ENCODE measurements at places on chromosomes 2 and 18.

DNA sequence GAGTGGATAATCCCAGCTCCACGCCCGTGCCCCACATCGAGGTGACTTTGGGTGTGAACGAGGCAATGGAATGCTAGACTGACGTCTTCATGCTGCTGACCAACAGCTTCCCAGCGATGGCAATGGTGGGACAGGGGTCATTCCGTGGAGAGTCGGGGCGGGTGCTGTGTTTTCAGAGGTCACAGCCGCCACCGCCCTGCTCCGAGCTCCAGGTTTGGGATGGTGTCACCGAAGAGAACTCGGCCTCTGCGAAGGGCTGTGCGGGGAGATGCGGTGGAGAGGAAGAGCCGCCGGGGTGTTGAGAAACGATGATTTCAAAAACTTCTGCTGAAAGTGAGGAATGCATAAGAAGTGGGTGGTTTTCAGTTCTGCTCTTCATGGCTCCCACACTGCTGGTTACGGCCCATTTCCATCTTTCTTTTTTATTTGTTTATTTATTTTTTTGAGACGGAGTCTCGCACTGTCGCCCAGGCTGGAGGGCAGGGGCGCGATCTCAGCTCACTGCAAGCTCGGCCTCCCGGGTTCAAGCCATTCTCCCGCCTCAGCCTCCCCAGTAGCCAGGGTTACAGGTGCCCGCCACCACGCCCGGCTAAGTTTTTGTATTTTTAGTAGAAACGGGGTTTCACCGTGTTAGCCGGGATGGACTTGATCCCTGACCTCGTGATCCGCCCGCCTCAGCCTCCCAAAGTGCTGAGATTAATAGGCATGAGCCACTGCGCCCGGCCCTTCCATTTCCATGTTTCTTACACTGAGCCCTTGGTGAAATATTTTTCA lies 142.6 kb downstream of the RTP5 start:
- no peak for DNase-seq

DNA sequence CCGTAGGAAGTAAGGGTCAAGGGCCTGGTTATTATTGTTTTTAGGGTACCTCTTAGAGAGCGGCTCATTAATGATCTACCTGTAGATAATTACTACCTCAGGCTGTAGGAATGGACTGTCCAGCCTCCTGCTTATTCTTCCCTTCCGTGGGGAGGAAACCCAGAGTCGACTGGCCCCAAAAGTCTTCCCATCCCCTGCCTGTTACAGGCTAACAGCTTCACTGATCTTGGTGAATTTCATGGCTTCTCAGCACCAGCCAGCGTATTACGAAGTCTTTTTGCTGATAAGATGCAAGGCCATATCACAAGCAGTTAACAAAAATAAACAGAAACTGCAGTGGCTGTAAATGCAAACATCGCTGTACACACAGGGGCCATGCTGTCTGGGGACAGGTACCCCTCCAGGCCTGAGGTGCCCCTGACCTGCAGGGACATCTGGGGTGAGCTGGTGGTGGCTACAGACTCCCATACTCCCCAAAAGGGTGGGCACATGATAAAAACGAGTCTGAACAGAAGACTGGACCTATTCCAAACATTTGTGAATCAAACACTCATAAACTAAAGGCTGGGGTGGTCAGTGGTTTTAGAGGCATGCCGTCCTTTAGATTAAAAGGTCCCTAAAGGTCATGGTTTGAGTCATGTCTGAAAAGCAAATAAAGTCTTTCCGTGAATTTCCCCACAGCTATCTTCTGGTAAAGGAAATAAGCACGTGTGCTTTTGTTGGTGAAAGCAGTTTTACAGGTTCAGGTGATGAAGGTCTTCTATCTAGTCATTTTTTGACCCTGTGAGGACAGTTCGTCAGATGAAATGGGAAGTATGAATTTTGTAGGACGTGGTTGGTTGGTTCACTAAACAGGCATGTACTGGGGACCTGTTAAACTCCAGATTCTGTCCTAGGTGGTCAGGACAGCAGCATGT lies 36.7 kb downstream of the TTC39C start:
- DNase-seq: no peak

GRCh38 chr2:190683802-190684201 lies 34.9 kb downstream of the NAB1 start:
- no peak for DNase-seq

- DNase-seq: no peak
These were observed 193.1 kb downstream of the LPIN1 start for GRCh38 chr2:11939523-11939922.

GRCh38 chr2:200463452-200463851 lies 46.4 kb downstream of the KCTD18 start:
- no peak for DNase-seq

DNA sequence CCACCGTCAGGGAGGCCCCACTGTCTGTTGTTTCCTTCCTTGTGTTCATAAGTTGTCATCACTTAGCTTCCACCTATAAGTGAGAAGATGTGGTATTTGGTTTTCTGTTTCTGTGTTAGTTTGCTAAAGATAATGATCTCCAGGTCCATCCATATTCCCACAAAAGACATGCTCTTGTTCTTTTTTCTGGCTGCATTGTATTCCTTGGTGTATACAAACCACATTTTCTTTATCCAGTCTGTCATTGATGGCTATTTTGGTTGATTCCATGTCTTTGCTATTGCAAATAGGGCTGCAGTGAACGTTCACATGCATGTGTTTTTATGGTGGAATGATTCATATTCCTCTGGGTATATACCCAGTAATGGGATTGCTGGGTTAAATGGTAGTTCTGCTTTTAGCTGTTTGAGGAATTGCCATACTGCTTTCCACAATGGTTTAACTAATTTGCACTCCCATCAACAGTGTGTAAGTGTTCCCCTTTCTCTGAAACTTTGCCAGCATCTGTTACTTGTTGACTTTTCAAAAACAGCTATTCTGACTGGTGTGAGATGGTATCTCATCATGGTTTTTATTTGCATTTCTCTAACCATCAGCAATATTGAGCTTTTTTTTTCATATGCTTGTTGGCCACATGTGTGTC lies 156.6 kb upstream of the NOSTRIN start:
- no peak for DNase-seq

GRCh38 chr2:12486205-12487118 lies 230.3 kb upstream of the TRIB2 start:
- no peak for DNase-seq

DNA sequence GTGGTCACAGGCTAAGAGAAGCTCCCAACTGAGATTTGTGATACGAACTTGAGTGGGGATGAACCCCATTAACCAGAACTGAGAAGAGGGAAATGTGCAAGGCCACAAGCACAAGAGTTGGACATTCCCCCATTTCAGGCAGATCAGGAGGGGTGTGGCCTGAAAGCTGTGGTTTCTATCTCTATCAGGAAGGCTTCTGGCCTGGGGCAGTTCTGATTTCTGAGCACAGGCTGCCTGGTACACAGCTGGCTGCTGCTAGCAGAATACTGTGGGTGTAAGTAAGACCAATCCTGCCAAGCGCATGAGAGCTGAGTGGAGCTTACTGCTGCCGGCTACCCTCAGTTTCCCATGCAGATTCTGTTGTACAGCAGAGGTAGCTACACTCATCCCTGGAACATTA lies 484.6 kb downstream of the SATB2 start:
- DNase-seq: no peak

DNA sequence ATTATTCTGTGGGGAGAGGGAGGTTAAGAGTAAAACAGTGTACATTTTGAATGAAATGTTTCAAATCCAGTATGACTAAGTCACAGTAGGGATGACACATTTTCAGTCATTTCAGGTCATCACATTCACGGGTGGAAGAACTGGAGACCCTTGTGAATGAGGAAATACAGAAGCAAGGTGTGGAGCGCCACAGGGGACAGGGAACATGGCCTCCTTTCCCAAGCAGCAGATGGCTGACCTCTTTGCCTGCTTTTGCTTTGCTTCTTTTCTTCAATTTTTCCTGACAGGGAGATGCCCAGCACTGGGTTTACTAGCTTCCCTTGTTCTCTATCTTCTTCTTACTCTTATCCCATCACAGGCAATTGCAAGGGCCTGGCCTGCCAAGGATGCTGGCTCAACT lies 278.9 kb upstream of the DLGAP1 start:
- no peak for DNase-seq

- no peak for DNase-seq
These were observed 84.5 kb downstream of the CELF4 start for GRCh38 chr18:37481072-37481471.

- no peak for DNase-seq
These were observed 718.8 kb downstream of the DPP10 start for GRCh38 chr2:115161081-115161770.

DNA sequence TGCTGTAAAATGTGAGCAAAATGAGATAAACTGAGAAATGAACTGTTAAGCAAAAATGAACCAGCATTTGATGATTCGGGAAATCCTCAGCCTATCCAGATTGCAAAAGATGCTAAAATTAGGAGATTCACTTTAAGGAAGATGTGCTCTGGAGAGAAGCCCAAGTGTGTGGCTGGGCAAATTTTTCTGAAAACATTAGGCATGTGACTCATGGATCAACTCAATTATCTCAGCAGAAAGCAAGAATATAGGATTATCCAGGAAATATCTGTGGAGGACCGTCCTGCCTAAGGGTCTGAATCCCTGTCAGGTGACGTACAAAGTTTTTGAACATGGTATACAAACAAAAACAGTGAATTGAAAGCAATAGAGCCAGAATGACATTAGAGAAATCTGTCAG lies 1268.3 kb upstream of the TMEFF2 start:
- no peak for DNase-seq

DNA sequence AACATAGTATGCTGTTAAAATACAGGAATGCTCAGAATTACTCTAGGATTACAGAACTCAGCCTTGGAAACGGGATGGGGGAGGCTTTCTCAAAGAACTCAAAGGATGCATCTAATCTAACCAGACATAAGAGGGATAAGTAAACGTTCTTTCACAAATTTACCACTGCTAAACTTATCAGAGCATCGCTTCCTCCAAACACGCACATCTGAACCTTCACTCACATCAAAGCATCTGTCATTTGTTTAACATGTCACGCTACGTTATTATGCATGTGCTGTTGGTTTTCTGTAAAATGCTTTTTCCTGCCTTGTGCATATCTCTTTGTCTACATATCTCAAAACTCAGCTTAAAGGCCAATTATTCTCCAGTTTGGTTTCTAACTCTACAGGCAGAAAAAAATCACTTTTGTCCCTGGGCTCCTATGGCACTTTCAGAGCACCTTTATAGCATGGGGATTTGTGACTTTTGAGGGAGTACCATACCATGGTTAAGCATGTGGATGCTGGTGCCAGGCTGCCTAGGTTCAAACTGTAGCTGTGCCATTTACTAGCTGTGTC lies 106.7 kb upstream of the FSHR start:
- DNase-seq: no peak

DNA sequence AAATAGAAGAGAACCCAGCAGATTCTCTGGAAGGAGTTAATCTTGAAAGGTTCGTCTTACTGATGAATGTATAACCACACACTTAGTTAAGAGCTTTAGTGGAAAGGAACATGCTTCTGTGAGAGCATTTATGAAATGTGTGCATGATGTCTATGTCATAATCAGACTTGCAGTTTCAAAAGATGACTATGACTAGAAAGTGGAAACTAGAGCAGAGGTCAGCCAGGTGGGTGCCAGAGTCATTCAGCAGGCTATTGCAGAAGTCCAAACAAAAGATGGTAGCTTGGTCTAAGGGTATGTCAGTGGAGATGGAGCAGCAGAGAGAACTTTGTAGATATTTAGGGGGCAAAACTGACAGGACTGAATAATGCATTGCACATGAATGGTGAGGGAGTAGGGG lies 825.8 kb downstream of the DCC start:
- no peak for DNase-seq

DNA sequence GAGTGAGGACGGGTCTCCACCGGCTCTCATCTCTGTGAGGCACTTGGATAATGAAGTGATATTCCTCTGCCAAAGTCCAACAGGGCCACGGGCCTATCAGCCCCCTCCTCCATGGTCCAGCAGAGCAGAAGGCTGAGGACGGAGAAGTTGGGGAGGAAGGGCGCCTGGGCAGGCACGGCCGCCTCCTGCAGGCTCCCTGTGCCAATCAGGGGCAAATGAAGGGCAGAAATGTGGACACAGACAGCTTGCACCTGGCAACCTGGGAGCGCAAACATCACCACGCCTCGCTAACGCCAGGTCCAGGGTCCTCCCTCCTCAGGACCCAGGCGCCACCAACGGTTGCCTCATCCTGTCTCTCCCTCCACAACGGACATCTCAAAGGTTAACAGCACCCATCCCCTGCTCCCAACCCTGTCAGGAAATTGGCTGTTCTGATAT lies 24.3 kb downstream of the SMAD7 start:
- no peak for DNase-seq

- DNase-seq: no peak
These were observed 133.6 kb downstream of the GULP1 start for GRCh38 chr2:188425266-188425665.

DNA sequence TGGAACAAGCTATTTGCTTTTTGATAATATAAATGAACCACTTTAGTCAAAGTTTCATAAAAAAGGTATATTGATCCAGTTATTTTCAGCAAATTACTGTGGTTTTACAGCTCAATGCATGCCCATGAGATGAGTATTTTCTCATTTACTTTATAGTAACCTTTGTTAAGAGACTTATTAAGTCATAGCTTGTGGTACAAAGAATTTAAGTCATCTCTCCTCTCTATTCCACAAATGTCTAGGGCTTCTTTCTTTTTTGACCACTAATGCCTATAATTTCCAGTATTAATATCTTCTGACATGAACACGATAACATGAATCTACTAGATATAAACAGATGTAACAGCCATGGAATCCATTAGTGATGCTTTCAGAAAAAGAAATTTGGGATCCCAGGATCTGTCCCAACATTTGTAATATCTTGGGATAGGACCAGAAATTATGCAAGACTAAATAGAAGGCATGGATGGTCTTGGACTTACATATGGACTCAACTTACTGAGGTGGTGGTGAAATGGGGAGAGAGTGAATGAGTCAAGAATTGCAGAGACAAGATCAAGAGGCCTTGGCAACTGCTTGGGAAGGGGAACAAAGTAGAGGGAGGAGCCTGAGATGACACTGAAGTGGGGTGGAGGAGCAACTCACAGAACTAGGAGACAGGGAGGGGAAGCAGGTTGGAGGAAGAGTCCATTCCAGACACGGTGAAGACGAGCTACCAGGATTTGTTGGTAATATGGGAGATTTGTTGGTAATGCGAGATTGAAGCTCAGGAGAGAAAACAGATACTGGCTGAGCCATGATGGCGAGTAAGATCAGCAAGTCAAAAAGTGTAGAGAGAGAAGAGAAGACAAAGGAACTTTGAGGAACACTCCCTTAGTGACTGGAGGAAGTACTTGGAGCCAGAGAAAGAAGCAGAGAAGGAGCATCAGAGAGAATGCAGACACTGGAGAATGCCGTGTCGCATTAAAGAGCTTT lies 42.4 kb upstream of the KDM3A start:
- DNase-seq: no peak
